ENCODE measurements at places on chromosomes 1 and 21.

DNA sequence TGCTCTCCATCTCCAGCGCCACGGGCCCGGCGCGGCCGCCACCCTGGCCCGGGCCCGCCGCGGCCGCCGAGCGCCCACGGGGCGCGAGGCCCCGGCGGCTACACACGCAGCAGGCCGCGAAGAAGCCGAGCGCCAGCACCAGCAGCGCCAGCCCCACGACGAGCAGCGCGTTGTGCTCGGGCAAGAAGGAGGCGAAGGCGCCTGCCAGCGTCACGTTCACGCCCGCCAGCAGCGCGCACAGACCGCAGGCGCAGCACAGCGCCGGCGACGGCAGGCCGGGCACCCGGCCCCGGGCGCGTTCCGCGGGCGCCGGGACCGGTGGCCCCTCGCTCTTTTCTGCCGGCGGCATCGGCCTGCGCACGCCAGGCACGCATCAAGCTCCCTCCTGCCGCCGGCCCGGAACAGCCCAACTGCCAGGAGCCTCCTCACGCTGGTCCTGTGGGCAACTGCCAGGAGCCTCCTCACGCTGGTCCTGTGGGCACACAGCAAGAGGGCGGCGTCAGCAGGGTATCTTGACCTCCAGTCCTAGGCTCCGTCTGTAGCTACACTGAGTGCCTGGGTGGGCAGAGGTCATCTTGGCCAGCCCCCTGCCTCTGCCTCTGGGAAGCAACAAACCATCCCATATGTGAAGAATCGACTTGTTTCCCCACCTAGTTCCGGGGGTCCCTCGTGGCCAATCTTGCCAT lies 18.1 kb downstream of the KNCN start:
- DNase-seq = peak; percentile 17

GRCh38 chr1:41568204-41568603 lies 83.7 kb upstream of the EDN2 start:
- DNase-seq = no peak

DNA sequence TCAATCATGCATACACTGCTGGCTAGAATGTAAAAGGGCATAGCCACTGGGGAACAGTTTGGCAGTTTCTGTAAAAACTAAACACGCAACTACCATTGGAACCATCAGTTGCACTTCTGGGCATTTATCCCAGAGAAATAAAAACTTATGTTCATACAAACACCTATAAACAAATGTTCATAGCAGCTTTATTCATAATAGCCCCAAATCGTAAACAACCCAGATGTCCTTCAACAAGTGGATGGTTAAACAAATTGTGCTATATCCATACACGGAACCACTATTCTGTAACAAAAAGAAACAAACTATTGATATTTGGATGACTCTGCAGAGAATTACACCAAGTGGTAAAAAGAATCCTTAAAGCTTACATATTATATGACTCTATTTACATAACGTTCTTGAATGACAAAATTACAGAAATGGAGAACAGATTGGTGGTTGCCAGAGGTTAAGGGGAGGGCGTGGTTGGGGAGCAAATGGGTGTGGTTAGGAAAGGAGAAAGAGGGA lies 22.8 kb downstream of the LACTBL1 start:
- DNase-seq = no peak

DNA sequence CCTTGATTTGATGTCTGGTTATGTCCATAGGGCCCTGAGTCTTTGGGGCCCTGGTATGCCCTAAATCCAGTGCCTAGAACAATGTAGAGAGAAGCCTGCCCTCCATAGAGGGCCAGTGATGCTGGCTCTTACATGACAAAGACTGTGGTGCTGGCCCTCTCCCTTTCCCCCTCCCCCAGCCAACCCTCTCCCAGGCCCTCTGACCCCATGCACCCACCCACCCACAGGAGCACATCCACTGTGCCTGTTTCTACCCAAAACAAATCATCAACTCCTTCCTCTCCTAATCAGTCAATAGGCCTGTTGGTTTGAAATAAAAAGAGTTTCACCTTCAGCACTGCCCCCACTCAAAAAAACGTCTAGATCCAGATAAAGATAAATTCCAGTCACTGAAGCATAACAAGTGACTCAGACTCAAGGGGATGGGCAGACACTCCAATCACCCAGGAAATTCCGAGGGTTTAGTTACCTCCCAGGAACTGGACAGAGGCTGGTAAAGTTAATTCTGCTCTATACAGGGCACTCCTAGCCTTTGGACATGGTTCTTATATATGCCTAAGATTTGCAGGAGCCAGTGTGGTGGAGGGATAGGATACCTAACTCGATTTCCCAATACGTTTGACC lies 144.8 kb upstream of the VANGL1 start:
- DNase-seq = no peak

- DNase-seq = no peak
Observed at GRCh38 chr21:45200581-45201296, 87.0 kb downstream of the POFUT2 start.

DNA sequence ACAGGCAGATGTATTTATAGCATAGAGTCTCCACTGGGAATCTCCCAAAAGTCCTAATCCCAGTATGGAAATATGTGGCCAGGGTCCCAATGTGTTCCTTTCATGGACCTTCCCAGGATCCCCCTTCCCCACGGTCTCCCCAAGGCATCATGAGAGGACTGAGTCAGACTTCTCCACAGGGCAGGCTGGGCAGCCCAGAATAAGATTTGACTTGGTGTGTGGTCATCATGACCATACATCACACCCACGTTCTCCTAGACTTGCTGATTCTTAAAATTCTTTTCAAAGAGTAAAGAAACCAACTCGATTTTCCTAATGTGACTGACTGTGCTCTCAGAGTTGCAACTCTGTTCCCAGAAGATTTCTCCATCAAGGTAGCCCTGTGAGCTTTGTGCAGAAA lies 93.9 kb upstream of the CD34 start:
- no peak for DNase-seq

GRCh38 chr1:24027838-24028468 lies 47.8 kb upstream of the SRSF10 start:
- DNase-seq = no peak

DNA sequence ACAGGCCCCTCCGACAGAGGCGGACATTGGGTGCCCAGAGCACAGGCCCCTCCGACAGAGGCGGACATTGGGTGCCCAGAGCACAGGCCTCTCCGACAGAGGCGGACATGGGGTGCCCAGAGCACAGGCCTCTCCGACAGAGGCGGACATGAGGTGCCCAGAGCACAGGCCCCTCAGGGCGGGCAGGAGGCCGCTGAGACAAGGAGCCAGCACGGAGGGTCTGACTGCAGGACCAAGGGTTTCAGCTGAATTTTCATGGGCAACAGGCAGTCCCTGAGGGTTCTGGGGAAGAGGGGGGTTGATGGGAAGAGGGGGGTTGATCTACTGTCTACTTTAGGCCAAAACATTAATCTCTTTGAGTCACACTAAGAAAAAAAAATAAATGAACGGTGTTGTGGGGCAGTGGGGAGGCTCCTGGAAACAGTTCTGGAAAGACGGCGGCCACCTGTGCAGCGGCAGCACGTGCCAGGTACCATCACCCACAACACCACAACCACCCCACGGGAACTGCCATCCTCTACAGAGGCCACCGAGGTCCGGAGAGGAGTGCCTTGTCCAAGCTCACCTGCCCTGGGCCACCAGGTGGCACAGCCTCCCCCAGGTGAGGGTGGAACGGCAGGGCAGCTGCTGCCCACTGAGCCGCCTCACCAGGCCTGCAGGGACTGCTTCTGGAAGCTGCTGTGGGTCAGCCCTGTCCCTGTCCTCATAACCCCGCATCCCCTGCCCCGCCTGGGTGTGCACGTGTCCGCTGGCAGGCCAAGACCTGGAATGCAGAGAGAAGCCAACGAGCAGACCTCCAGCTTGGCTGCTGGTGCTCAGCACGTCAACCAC lies 20.5 kb downstream of the PRDM15 start:
- no peak for DNase-seq

- no peak for DNase-seq
Observed at GRCh38 chr1:53543130-53543777, 84.1 kb downstream of the DMRTB1 start.
